Lower leg skin (tissue), 4 donors: ENCODE measurements at places on chromosomes 16 and 17.

DNA sequence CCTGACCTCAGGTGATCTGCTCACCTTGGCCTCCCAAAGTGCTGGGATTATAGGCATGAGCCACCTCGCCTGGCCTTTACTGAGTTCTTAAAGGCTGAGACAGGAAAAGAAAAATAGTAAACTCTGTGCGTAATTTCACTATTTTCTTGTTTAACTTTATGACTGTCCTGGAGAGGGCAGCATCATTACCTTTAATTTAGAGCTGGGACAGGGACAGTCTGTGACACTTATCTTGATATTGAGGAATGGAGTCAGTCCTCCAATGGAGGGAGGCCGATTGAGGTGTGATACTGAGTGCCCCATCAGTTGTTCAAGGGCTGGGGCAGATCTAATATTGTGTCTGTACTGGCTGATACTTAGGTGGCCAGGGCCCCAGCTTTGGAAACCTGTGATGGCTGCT lies 21.5 kb upstream of the SPN start:
- no peak for DNase-seq

DNA sequence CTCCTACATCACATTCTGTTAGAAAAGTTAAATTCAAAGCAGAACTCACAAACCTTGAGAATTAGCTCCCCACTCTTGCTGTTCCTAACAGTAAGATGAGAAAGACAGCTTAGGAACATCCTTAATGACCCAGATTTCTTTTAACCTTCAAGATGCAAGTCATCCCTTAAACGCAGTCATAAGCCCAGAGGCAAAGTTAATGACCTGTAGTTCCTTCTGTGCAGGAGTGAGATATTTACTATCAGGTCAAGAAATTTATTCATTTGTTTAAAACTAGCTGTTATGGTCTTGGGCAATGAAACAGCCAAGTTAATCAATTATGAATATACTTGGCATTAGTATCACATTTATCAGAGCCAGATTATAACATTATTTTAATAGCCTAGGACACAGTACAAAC lies 37.1 kb downstream of the NXPH3 start:
- no peak for DNase-seq

- no peak for DNase-seq
Observed at GRCh38 chr16:58384437-58385055, 7.7 kb upstream of the GINS3 start.

GRCh38 chr16:73546341-73546845 lies 498.5 kb upstream of the ZFHX3 start:
- DNase-seq = no peak

DNA sequence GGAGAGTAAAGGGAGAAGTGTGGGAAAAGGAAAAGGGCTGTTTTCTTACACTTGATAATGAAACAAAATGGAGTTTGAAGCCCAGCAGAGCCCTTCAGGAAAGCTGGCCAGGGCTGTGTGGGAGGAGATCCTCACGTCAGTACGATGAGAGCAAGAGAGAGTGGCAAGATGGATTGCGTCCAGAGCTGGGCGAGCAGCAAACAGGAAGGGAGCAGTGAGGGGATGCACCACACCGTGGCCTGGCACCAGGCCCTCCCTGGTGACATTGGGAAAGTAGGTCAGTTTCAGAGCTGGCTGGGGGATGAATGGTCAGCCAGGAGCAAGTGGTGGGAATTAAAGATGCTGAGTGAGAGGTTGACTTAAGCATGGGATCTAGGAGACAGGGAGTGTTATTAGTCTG lies 273.6 kb downstream of the GRIN2A start:
- no peak for DNase-seq

DNA sequence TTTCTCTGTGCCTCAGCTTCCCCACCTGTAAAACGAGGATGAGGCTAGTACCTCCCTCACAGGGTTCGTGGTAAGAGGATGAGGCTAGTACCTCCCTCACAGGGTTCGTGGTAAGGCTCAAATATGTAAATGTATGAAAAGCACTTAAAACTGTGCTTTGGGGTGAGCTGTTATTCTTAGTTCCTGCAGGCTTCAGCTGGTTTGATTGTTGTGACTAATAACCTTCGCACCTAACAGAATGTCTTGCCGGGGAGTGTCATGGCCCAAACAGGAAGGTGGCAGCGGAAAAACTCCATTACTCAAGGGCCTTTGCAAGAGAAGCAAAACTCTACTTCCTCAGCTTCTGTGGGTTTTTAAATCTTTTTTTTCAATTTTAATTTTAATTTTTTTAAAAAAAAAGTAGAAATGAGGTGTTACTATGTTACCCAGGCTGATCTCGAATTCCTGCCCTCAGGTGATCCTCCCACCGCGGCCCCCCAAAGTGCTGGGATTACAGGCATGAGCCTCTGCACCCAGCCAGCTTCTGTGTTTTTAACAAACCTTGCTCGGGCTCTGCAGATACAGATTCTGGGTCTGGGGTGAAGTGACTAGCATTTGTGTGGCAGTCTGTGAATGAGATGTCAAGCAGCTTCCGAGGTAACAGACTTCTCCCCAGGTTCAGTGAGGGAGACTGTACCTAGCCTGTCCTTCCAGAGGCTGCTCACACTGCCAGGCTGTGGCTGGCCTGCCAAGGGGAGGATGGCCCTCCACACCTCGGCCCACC lies 103.0 kb downstream of the RAB11FIP4 start:
- DNase-seq = no peak

GRCh38 chr17:74274060-74274708 lies at the start of gene DNAI2:
TSS of gene DNAI2 (plus strand) at chr17:74274234. CDS start at chr17:74281818, 7,584 bp downstream.
- no peak for DNase-seq

DNA sequence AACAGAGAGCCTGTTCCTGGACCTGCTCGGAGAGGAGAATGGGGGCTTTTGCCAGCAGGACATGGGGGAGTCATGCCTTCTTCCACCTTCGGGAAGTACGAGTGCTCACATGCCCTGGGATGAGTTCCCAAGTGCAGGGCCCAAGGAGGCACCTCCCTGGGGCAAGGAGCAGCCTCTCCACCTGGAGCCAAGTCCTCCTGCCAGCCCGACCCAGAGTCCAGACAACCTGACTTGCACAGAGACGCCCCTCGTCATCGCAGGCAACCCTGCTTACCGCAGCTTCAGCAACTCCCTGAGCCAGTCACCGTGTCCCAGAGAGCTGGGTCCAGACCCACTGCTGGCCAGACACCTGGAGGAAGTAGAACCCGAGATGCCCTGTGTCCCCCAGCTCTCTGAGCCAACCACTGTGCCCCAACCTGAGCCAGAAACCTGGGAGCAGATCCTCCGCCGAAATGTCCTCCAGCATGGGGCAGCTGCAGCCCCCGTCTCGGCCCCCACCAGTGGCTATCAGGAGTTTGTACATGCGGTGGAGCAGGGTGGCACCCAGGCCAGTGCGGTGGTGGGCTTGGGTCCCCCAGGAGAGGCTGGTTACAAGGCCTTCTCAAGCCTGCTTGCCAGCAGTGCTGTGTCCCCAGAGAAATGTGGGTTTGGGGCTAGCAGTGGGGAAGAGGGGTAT lies 39.3 kb upstream of the IL21R start:
- DNase-seq = no peak

GRCh38 chr16:79595931-79596450 lies 4.5 kb downstream of the MAF start:
- no peak for DNase-seq

DNA sequence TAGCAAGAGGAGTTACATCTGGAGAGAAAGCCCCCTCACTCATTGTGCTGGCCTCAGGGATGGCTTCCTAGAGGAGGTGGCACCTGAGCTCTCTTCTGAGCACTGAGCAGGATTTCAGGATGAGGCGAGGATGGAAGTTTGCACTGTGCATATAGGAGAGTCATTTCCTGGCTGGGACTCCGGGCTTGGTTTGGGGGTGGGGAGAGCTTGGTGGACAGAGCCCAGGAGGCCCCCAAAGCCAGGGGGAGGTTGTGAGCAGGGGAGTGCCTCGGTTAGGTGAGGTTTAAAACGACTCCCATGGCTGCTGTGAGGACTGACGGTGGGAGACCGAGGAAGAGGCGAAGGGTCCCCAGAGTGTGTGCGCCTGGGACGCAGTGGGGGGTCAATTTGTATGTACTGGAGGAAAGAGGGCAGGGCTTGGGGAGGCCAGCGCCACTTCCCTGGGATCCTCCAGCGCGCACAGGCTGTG lies 1.2 kb downstream of the CAMKK1 start:
- no peak for DNase-seq

- DNase-seq = no peak
Observed at GRCh38 chr17:69858460-69858859, 216.6 kb upstream of the KCNJ16 start.

DNA sequence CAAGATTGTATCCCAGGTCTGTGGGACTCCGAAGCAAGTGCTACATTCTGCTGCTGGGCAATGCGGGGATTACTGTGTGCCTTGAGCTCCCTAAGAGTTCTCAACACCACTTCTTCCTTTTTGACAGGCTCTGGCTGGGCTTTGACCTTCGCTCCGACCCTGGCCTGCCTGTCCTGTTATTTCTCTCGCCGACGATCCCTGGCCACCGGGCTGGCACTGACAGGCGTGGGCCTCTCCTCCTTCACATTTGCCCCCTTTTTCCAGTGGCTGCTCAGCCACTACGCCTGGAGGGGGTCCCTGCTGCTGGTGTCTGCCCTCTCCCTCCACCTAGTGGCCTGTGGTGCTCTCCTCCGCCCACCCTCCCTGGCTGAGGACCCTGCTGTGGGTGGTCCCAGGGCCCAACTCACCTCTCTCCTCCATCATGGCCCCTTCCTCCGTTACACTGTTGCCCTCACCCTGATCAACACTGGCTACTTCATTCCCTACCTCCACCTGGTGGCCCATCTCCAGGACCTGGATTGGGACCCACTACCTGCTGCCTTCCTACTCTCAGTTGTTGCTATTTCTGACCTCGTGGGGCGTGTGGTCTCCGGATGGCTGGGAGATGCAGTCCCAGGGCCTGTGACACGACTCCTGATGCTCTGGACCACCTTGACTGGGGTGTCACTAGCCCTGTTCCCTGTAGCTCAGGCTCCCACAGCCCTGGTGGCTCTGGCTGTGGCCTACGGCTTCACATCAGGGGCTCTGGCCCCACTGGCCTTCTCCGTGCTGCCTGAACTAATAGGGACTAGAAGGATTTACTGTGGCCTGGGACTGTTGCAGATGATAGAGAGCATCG lies 2.4 kb downstream of the SLC16A13 start:
- no peak for DNase-seq

DNA sequence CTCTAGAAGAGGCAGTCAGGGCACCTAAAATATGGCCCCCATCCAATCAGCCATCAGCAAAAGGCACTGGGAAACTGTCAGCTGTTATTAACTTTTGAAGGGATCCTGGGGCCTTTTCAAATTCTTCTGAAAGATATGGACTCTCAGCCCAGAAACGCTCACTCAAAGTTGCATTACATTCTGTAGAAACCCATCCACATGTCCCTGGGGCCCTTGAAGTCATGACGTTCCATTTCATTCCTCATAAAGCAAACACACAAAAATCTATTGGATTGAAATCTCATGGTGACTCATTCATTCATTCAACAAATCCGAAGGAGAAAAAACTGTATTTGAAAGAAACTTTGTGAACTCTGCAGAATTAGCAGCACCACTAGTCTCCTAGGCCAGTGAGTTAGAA lies 215.3 kb downstream of the C16orf95 start:
- peak; percentile 3 for DNase-seq

GRCh38 chr17:17355426-17355825 lies 52.3 kb downstream of the NT5M start:
- DNase-seq = peak; percentile 78

- no peak for DNase-seq
Observed at GRCh38 chr16:51892293-51893007, 654.5 kb downstream of the TOX3 start.

DNA sequence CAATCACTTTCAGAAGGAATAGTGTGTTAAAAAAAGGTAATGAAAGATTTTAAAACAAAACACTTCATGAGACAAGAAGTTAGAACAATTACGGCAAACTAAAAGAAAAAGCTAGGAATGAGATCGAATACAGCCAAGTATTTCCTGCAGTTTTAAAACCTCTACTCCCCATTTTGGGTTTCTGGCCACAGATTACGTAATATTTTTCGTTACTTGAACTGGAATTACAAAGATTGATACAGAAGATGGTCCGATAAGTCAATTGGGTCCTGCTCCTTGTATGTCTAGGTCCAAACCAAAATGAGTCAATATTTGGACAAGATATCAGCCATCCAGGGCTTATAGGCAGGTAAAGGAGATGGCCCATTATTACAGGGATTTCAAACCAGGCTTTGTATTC lies 52.2 kb downstream of the SIAH1 start:
- DNase-seq = no peak

DNA sequence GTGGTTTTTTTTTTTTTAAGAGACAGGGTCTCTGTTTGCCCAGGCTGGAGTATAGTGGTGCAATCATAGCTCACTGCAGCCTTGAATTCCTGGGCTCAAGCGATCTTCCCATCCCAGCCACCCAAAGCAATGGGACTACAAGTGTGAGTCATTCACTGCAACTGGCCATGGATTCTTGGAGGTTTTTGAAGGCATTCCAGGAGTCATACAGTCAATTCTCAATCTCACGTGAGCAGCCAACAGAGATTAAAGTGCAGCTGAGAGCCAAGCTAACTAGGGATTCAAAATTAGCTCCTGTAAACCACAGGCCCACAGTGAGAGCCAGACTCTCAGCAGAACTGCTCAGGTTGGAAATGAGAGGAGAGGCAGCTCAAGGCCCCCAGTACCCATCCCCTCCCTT lies 30.2 kb downstream of the XPO6 start:
- no peak for DNase-seq

- DNase-seq = no peak
Observed at GRCh38 chr17:79330696-79331095, 256.1 kb downstream of the ENGASE start.

- DNase-seq = no peak
Observed at GRCh38 chr17:62135742-62136141, 70.7 kb upstream of the MED13 start.

- DNase-seq = peak; percentile 92
Observed at GRCh38 chr17:50055426-50056216, at the start of gene ITGA3. TSS of gene ITGA3 (plus strand) at chr17:50056110. CDS start at chr17:50056440, 330 bp downstream.

DNA sequence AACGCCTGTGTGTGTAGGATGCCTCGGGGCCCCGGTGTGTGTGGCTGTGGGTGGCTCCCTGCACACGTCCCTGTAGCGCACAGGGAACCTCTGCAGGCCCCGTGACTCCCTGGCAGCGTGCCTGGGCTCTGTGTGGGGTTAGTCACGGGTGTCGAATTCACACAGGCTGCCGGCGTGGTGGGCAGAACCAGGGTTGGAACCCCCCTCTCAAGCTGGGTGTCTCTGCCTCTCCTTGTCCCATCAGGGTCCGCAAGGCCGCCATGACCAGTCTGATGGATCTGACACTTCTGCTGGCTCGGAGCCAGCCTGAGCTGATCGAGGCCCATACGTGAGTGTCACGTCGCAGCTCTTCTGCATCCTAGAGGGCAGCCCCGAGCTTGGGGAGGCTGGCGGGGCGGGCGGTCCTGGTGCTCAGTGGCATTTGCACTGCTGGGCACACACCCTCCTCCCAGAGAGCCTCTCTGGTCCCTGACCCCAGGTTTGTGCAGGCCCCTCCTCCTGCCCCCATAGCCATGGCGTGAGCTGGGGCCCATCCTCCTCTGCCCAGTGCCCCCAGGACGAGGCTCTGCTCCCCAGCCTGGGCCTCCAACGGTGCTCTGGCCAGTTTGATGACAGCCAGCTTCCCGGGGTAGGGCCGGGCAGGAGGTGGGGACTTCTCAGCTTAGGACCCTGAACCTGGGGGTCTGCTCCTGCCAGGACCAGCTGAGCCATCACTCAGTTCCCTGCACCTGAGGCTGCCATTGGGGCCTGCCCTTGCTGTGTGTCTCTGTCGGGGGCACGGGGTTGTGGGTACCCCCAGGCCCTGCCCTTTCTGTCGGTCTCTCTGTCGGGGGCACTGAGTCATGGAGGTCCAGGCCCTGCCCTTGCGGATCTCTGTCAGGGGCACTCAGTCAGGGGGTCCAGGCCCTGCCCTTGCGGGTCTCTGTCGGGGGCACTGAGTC lies 88.1 kb upstream of the ZNF750 start:
- DNase-seq = no peak

GRCh38 chr17:35377068-35377467 lies 3.6 kb upstream of the SLFN11 start:
- no peak for DNase-seq
